ENCODE measurements at places on chromosomes 4 and X. TPM values are rescaled to one million over a fixed set of nuclear protein-coding genes. Genes with fewer than 3 reads are reported as not detected.

GRCh38 chr4:47505666-47506065, 20.6 kb downstream of the ATP10D start:
- H3K36me3 ChIP-seq, result no peaks in the 10 kb centered on the region
- no peak overlapping the region for H3K27ac ChIP-seq
- H3K27me3 ChIP-seq, result no peaks in the 10 kb centered on the region
- no peak for DNase-seq
- peaks cover 6% of the 10 kb centered on the region for H3K4me1 ChIP-seq

GRCh38 chrX:2614911-2615310, 76.2 kb upstream of the CD99 start:
- peaks cover 16% of the 10 kb centered on the region for H3K4me1 ChIP-seq
- H3K4me3 ChIP-seq, result no peak overlapping the region
- H3K36me3 ChIP-seq, result peaks cover 2% of the 10 kb centered on the region
- H3K27me3 ChIP-seq, result peaks cover 14% of the 10 kb centered on the region

- H3K36me3 ChIP-seq, result peaks cover 5% of the 10 kb centered on the region
- no peak overlapping the region for H3K27ac ChIP-seq
- H3K4me1 ChIP-seq, result no peaks in the 10 kb centered on the region
- H3K4me3 ChIP-seq, result no peak overlapping the region
Observed at GRCh38 chrX:27404366-27404765, 58.8 kb downstream of the PPP4R3C start.

DNA sequence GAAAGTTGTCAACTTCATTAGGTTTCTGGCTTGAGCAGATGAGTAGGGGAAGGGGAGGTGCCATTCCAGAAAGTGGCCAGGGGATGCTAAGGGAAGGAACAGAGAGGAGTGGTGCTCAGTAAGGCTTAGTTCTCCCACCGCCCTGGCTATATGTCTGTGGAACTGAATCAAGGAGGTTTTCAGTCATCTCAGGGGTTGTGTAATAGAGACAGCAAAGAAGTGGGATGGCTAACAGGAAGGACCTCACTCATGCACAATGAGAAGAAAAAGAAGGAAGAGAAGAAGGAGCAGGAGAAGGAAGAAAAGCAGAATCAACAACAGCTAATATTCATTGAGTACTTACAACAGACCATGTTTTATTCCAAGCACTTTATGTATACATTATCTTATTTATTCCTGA, 368.7 kb downstream of the MID1IP1 start:
- H3K27ac ChIP-seq, result no peak overlapping the region
- no peaks in the 10 kb centered on the region for H3K4me1 ChIP-seq
- DNase-seq, result no peak
- no peaks in the 10 kb centered on the region for H3K36me3 ChIP-seq
- H3K27me3 ChIP-seq, result no peaks in the 10 kb centered on the region

DNA sequence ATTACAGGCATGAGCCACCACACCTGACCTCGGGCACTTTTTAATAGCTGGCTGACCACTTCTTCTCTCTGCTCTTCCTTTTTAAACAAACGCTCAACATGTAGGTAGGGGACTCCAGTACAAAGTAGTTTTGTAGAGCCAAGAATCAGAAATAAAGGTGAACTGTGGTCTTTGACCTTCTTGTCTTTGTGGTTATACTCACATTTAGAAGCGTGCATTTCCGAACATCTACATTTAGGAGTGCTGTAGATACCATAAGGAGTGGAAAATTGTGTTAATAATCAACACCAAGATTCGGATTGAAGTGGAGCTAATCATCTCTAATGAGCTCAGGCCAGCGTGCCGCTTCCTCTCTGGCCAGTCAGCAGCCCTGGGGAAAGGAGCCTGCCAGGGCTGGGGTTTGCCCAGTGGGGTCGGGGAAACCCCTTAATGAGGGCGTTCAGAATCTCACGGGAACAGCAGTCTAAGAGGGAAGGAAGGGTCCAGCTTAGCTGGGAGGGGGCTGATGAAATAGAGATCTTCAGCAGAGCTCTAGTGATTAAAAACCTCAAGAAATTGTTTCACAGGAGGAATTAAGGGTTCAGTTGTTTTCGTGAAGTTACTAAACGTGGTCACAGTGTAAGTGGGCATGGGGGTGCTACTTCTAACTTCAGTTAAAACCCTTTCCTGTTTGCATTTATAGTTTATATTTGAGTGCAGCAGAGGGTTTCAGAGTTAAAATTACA, 81.2 kb downstream of the GAB1 start:
- no peak overlapping the region for H3K27ac ChIP-seq
- peaks cover 12% of the 10 kb centered on the region for H3K4me1 ChIP-seq
- DNase-seq, result no peak
- H3K4me3 ChIP-seq, result no peak overlapping the region

GRCh38 chr4:38223306-38223705, 263.1 kb downstream of the PTTG2 start:
- no peaks in the 10 kb centered on the region for H3K27me3 ChIP-seq
- peaks cover 28% of the 10 kb centered on the region for H3K4me1 ChIP-seq
- no peak for DNase-seq
- no peak overlapping the region for H3K27ac ChIP-seq
- H3K36me3 ChIP-seq, result no peaks in the 10 kb centered on the region

DNA sequence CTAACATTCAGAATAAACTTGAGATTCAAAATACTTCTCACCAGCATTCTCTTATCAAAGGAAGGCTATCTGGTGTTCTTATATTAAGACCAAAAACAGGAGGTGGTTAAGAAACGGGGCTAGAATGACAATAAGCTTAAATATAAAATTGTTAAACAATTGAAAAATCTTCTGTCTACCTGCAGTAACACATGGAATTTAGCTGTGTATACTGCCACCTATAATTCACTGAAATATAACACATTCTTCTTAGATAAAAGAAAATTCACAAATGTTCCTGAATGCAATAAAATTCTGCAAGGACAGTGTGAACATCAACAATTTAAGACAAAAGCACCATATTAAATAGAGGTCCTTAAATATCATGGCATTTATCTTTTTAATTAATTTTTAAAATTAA, 11.5 kb upstream of the PCDH10 start:
- no peak overlapping the region for H3K4me3 ChIP-seq
- no peaks in the 10 kb centered on the region for H3K4me1 ChIP-seq
- no peak for DNase-seq
- no peak overlapping the region for H3K27ac ChIP-seq
- H3K27me3 ChIP-seq, result no peaks in the 10 kb centered on the region
- no peaks in the 10 kb centered on the region for H3K36me3 ChIP-seq

DNA sequence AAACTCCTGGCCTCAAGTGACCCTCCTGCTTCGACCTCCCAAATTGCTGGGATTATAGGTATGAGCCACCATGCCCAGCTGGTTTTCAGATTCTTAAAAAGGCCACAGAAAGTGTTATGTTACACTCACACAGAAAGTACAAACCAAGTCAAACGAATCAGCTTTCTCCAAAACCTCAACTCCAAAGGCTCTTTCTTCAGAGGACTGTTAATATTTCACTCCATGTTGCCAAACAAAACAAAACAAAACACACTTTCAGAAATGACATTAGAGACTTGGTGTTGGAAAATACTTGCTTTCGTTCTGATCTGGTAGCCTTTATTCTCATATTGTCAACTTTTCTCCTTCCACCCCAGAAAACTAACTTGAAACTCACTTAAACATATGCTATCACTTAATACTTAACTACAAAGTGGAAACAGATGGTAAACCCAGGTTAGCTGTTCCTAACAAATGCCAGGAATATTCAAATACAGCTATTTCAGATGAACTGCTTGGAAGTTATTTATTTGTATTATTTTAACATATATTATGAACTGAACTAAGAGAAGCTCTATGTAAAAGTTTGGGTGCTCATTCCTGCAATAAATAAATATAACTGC, 34.7 kb downstream of the RLIM start:
- H3K27me3 ChIP-seq, result no peaks in the 10 kb centered on the region
- no peaks in the 10 kb centered on the region for H3K4me1 ChIP-seq
- peaks cover 6% of the 10 kb centered on the region for H3K36me3 ChIP-seq
- no peak for DNase-seq
- no peak overlapping the region for H3K4me3 ChIP-seq

Gene PRDM5
- 21.9 TPM for total RNA-seq

Gene APLN
- 1.2 TPM for total RNA-seq
